ENCODE measurements at places on chromosomes 2 and 18.

DNA sequence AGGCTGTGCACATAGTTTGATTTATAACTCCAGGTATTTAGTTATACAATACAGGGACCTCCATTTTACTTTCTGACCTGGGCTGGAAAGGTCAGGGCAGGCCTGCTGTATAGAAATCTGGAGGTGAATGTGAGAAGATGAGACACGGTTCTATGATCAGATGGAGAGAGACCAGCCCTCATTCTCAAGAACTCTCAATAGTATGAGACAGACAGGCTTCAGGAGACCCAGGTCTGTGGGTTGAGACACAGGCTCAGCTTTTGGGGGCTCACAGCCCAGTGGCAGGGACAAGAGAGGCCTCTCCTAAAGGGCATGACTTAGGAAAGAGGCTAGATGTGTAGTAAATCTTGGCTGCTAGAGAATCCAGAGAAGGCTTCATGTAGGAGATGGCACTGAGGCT is 719 bp upstream of the ATP6V1B1 start:
- no peak for DNase-seq

DNA sequence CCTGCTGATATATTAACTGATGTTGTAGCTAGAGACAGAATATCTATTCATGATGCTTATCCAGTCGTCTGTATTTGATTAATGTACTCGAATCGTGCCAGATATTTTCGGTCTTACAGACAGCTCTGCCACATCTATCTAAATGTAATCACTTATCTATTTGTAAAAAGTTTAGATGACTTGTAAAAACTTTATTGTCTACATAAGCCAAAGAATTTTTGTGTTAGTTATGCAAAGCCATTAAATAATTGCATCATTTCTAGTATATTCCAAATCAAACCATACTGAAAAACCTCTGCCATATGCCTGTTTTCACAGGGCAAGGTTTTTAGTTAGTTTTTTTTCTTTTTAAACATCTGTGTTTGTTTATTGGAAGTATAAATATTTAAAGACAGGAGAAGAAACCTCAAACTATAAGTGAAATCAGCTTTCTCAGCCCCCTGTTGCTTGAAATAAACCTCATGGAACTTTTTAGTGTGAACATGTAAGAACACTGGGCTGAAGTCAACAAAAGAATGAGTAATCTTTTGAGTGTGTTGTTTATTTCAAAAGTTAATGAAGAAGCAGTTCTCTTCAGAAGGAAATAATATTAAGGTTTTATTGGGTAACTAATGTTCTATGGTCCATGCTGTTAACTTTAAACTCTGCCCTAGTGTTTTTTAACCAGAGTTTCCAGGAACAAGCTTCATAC is 657.6 kb upstream of the SYT4 start:
- DNase-seq: no peak

GRCh38 chr2:200373973-200374416 is 67.5 kb downstream of the SPATS2L start:
- DNase-seq: no peak

DNA sequence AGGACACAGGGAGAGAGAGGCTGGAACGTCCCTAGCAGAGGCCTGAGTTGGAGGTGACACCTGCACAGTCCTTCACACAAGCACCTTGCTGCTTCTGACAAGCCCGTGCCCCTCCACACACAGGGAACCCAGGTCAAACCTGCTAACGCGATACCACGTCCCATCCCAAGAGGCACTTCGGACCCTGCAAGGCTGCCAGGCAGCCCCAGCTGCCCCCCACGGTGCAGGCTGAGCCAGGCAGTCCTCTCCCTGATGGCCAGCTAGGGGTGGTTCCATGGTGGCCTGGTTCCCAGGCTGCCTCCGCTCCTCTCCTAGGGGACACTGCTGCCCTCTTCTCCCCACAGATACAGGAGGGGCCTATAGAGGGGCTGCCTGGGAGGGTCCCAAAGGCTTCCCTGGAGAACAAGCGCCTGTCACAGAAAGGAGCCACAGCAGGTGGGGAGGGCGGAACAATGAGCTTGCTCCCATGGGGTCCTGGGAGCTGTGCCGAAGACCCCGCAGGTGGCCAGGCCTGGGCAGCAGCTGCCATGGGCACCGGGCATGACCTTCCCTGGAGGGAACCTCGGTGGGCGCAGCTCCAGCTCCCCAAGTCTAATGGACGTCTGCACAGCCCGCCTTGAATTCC is 434.2 kb upstream of the MYT1L start:
- DNase-seq: no peak

- DNase-seq: no peak
These were observed 59.8 kb downstream of the BCL2 start for GRCh38 chr18:63259567-63260379.

GRCh38 chr18:8341481-8342230 is 267.6 kb upstream of the RAB12 start:
- no peak for DNase-seq

- DNase-seq: no peak
These were observed 103.8 kb upstream of the ST3GAL5 start for GRCh38 chr2:85992611-85993010.

DNA sequence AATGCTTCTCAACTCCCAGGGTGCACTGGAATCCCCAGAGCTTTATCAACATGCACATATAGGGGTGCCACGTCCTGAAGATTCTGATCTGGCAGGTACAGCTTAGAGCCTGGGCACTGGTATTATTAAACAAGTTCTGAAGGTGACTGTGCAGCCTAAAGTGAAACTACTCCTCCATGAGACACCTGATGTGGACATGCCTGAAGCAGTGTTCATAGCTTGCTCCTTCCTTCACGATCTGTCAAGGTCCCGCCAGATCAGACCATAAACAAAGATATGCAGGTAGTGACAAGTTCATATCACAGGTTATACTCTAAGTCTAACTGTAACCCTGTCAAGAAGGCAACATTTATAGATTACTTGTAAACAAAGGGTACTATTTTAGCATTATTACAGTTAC is 65.3 kb upstream of the DNER start:
- no peak for DNase-seq

GRCh38 chr18:60452421-60452820 is 79.8 kb upstream of the MC4R start:
- DNase-seq: no peak

DNA sequence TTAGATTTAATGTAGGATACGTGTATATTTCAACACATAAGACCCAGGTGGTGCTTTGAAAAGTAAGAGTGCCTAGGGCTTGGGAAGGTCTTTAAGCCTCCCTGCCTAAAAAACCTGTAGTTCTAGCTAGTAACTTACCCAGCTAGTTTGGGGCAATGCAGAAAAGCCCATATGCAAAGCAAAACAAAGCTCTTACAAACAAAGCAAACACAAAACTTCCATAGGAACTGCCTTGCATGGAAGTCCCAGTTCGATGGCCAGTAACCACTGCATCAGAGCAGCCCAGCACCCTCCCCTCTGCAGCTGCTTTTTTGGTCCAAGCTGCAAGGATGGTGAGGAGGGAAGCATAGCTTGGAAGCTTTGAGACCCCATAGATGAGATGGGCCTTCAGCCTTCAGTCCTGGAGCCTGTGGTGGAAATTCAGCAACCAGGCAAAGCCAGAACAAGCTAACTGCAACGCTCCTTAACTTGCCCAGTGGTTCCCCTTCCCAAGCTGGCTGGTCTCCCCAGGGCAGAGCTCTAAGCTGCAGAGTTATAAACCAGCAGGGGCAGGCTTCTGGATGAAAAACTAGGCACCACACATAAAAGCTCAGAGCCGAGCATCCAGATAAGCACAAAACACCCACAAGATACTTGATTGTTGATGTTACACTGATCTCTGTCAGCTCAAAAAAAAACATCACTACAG is 16.2 kb downstream of the C2orf76 start:
- no peak for DNase-seq

DNA sequence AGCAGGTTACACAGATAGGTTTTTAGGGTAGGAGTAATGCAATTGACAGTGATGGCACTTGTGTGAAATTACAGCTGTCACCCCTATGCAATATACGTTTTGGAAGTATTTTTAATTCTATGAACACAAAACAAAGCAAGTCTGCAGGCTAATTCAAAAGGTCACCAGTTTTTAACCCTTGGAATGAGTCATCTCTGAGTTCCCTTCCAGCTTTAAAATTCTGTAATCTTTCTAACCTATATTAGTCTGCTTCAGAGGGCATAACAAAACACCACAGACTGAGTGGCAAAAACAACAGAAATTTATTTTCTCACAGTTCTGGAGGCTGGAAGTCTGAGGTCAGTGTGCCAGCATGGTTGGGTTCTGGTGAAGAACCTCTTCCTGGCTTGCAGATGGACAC is 596.9 kb upstream of the HNMT start:
- no peak for DNase-seq

- DNase-seq: no peak
These were observed 10.7 kb upstream of the SELENOI start for GRCh38 chr2:26335231-26335630.

GRCh38 chr2:160227293-160227915 is 27.3 kb upstream of the ITGB6 start:
- no peak for DNase-seq

- DNase-seq: no peak
These were observed 665 bp downstream of the MCM6 start for GRCh38 chr2:135875491-135876065.

DNA sequence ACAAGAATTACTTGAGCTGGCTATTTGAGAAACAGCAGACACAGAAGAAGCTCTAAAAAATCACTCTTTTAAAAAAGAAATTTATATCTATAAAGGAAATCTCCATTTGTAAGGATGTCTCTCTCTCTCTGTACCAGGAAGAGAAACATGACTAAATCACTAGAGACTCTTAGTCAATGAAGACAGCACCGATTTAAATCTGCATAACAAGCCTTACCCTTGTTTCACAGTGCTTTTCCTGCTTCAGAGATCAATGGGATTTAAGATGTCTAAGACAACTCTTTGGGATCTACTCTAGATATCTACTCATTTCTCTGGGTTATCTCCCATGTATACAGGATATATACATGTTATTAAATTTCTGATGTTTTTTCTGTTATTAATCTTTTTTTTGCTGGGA is 359.2 kb upstream of the RND3 start:
- no peak for DNase-seq

GRCh38 chr2:70498528-70498927 is 55.1 kb downstream of the TGFA start:
- DNase-seq: no peak
